ENCODE measurements at places on chromosomes 1 and 21. TPM values are rescaled to one million over a fixed set of nuclear protein-coding genes. Genes with fewer than 3 reads are reported as not detected.
A peak's percentile ranks its signal among the peaks of the same experiment; 100 is the strongest.

DNA sequence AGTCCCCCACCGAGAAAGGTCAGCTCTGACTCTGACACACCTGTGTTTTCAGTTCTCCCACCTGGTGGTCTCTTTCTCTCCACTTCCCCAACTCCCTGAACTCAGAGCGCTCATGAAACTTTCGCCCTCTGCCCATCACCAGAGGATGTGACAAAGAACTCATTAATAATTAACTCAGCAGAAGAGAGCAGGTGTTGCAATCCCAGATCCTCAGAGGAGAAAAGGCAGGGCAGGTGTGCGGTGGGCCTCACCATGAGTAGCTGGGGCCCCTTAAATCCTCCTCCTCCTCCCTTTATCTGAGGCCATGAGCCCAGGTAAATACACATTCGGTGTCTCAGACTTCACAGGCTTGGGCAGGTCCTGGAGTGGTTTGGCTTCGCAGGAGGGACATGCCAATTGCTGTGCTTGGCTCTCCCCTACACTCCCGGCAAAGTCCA lies 1.7 kb upstream of the LAMB3 start:
- H3K4me3 ChIP-seq = no peak overlapping the region
- H3K36me3 ChIP-seq = no peaks in the 10 kb centered on the region

- no peak overlapping the region for H3K27ac ChIP-seq
- H3K4me1 ChIP-seq = no peaks in the 10 kb centered on the region
- H3K4me3 ChIP-seq = no peak overlapping the region
Observed at GRCh38 chr1:80893115-80893514, 907.6 kb upstream of the ADGRL2 start.

- peaks cover 73% of the 10 kb centered on the region for H3K36me3 ChIP-seq
- H3K27ac ChIP-seq = no peak overlapping the region
- H3K4me3 ChIP-seq = no peak overlapping the region
- no peak for DNase-seq
Observed at GRCh38 chr1:66951513-66951912, 26.7 kb downstream of the MIER1 start.

GRCh38 chr1:206608108-206608698 lies 4.1 kb downstream of the EIF2D start:
- H3K27ac ChIP-seq = no peak overlapping the region
- H3K4me1 ChIP-seq = peaks cover 36% of the 10 kb centered on the region
- peak; percentile 72 for DNase-seq
- H3K36me3 ChIP-seq = peaks cover 32% of the 10 kb centered on the region
- no peak overlapping the region for H3K4me3 ChIP-seq
- H3K27me3 ChIP-seq = no peaks in the 10 kb centered on the region

DNA sequence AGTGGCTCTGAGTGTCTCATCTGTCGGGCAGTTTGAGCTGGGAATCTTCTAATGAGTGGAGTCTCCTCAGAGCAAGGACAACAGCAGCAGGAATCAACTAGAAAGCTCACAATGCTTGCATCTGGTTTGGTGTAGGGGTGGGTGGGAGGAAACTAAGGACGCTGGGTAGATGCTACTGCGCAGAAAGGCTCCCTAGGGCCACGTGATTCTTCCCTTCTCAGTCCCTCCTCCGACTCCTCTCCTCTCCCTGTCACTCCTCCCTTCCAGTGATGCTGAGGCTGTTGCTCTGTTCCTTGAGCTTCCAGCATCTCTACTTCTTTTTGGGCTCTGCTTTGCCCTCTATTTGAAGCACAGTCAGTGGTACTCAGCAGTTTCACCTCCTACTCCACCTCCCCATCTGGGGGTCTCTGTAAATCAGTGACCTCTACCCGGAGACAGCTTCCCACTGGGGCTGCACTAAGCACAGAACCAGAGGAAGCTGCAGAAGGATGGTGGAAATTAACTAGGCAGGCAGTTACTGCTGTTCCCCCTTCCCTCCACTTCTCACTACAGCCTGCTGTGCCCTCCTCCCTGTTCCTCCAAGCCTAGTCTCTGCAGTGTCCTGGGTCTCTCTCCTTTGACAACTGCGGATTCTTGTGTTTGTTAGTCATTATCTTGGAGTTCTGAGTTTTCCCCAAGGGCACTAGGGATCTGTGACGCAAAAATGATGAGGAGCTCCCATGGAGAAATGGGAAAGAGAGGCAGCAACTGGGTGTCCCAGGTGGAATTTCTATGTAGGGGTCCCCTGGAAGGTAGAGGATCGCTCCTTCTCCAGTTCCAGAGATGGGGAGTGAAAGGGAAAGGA lies 5.8 kb downstream of the LINGO4 start:
- H3K27ac ChIP-seq = no peak overlapping the region
- H3K36me3 ChIP-seq = no peaks in the 10 kb centered on the region
- H3K4me1 ChIP-seq = peaks cover 6% of the 10 kb centered on the region
- no peak overlapping the region for H3K4me3 ChIP-seq
- H3K27me3 ChIP-seq = peaks cover 6% of the 10 kb centered on the region
- no peak for DNase-seq

DNA sequence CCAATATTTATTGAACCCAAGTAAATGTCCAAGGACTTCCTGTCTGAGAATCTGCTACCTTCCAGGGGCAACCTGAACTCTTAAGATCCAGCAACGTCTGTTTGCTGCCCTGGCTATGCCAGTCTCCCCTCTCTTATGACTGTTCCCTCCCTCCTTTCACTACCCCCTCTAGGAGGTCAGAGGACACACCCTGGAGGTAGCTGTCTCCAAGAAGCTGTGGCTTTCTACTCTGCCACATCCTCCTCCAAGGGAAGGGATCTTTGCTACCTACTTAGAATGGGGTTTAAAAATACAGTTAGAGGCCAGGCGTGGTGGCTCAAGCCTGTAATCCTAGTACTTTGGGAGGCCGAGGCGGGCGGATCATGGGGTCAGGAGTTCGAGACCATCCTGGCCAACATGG lies 3.6 kb upstream of the SMPDL3B start:
- H3K4me3 ChIP-seq = peak overlapping the region; percentile 15
- H3K4me1 ChIP-seq = peaks cover 42% of the 10 kb centered on the region
- no peaks in the 10 kb centered on the region for H3K36me3 ChIP-seq
- peaks cover 18% of the 10 kb centered on the region for H3K27me3 ChIP-seq
- DNase-seq = peak; percentile 36

DNA sequence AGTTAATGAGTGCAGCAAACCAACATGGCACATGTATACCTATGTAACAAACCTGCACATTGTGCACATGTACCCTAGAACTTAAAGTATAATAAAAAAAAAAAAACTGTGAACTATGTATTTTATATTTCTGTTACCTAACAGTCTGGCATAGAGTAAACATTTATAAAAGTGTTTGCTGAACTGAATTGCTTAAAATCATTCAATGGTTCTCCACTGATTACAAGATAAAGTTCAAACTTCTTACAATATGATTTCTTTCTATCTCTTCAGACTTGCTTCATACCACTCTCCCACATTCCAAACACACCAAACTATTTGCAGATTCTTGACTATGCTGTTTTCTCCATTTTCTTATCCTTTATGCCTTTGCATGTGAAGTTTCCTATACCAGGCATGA lies 89.9 kb downstream of the UROD start:
- no peaks in the 10 kb centered on the region for H3K4me1 ChIP-seq
- no peak for DNase-seq
- no peak overlapping the region for H3K4me3 ChIP-seq
- H3K36me3 ChIP-seq = no peaks in the 10 kb centered on the region
- H3K27ac ChIP-seq = no peak overlapping the region
- H3K27me3 ChIP-seq = peaks cover 9% of the 10 kb centered on the region

The PTPRU gene
- total RNA-seq = 0.13 TPM
